Muscle of back (tissue), 13 donors: ENCODE measurements at places on chromosomes 5 and 9. TPM values are rescaled to one million over a fixed set of nuclear protein-coding genes. Genes with fewer than 3 reads are reported as not detected.

The UGT3A2 gene
- 0.32 TPM for polyA plus RNA-seq

The C5orf58 gene
- polyA plus RNA-seq, result 0.58 TPM

- peak; percentile 38 for DNase-seq
Measured at GRCh38 chr9:89388084-89388867, 70.0 kb downstream of the SECISBP2 start.

- no peak for DNase-seq
Measured at GRCh38 chr9:108182950-108183381, 672.8 kb downstream of the ACTL7B start.

- no peak for DNase-seq
Measured at GRCh38 chr5:139870677-139871076, 75.1 kb downstream of the PSD2 start.

DNA sequence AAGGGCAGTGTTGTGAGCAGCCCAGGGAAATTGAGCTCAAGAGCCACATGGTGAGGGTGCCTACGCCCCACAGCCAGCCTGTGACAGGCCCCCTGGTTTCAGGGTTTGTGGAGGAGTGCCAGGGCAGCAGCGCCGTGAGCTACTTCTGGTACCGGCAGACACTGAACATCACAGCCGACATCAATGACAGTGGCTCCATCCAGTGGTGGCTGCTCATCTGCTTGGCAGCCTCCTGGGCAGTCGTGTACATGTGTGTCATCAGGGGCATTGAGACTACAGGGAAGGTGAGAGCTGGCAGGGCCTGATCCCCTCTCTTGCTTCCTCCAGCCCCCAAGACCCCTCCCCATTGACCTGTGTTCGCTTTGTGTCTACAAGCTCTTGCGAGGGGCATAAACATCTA, 10.2 kb downstream of the SLC6A18 start:
- DNase-seq, result no peak

DNA sequence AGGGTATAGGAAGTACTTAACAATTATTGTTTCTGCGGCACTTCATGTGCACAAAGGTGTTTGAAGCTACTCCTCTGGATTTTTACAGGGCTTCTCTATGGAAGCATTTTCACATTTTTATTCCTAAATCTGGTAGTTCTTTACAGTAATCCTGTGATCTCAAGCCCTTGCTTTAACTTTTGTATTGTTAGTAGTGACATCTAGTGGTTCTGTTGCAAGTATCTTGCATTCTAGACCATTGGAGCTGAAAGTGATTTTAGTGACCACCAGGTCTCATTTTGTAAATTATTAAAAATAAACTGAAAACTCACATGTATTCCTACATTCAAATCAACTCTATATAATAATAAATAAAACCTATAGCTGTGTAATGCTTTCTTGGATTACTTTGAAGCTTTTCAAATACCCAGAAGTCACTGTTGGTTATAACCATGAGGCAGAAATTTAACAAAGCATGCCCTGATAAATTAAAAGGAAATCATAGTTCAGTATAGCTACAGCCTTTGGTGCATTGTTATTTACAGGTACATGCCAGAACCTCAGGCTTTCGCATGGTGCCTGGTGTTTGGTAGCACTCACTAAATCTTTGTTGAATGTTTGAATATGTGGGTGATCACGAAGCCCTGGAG, 18.9 kb downstream of the RPS23 start:
- DNase-seq, result peak; percentile 18

- DNase-seq, result no peak
Measured at GRCh38 chr9:78212868-78213267, 23.0 kb upstream of the CEP78 start.

- DNase-seq, result no peak
Measured at GRCh38 chr9:107240260-107240659, 42.8 kb upstream of the RAD23B start.

GRCh38 chr9:23772385-23772783, 53.7 kb downstream of the ELAVL2 start:
- no peak for DNase-seq
